Osteocyte (in vitro differentiated cells): ENCODE measurements at places on chromosomes 2 and 18. TPM values are rescaled to one million over a fixed set of nuclear protein-coding genes. Genes with fewer than 3 reads are reported as not detected.

DNA sequence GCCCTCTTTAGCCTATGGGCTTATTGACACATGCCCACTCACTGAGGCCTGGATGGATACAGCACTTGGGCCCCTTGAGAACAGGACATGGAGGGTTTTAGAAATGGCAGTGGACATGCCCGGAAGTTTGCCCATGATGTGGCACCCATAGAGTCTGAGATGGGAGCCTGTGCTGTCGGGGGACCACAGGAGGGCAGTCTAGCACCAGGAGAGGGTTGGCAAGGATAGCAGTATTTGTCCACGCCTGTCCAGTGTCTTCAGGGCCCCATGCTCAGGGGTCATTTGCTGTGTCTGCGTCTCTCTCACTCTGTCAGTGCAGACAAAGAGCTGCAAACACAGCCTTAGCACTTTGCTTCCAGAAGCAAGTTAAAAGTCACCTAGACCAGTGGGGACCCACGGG lies 48.7 kb downstream of the IL1RL2 start:
- H3K4me1 ChIP-seq = peaks cover 16% of the 10 kb centered on the region
- DNase-seq = no peak
- H3K36me3 ChIP-seq = no peaks in the 10 kb centered on the region
- H3K27ac ChIP-seq = no peak overlapping the region
- H3K27me3 ChIP-seq = no peaks in the 10 kb centered on the region

GRCh38 chr2:123771928-123772632 lies 253.0 kb upstream of the CNTNAP5 start:
- no peak overlapping the region for H3K4me3 ChIP-seq
- H3K4me1 ChIP-seq = no peaks in the 10 kb centered on the region
- no peak overlapping the region for H3K27ac ChIP-seq
- H3K36me3 ChIP-seq = no peaks in the 10 kb centered on the region
- no peaks in the 10 kb centered on the region for H3K27me3 ChIP-seq

DNA sequence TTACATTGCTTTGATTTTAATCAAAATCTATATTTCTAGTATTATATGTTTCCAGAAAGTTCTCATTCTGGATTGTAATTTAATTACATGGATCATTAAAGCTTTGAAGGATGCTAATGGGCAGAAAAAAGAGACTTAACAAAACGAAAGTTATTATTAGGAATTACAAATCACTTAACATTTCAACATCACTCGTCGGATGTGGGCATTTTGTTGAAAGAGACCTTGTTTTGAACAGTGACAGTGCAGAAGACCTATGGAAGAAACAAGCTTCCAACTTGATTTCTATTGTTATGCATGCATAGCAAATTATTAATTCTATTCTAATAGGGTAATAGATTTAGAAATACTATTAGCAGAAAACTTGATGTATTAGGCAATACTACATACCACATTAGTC lies 31.4 kb upstream of the DARS1 start:
- H3K27ac ChIP-seq = no peak overlapping the region
- no peaks in the 10 kb centered on the region for H3K36me3 ChIP-seq
- H3K27me3 ChIP-seq = peaks cover 40% of the 10 kb centered on the region
- no peaks in the 10 kb centered on the region for H3K4me1 ChIP-seq

GRCh38 chr2:187549193-187549592 lies 5.0 kb downstream of the TFPI start:
- no peak for DNase-seq
- no peaks in the 10 kb centered on the region for H3K27me3 ChIP-seq
- H3K27ac ChIP-seq = peak overlapping the region; percentile 90
- H3K4me1 ChIP-seq = peaks cover 74% of the 10 kb centered on the region
- H3K4me3 ChIP-seq = peak overlapping the region; percentile 81

DNA sequence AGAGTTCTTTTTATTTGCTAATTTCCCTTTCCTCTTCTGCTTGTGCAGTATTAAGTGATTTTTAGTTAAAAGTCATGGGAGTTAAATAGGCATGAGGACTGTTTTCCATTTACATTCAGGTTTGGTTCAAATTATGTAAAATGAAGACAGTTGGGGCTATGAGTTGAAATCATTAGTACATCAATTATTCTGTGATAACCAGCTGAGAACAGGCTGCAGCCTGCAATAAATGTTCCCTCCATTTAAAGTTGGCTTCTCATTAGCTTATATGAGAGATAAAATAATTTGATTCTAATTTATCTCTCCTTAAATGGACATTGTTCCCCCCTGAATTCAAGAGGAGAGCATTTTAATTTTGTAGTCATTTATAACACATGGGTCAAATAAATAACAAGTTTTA lies 48.3 kb downstream of the RHBDD1 start:
- DNase-seq = no peak
- no peaks in the 10 kb centered on the region for H3K27me3 ChIP-seq
- no peak overlapping the region for H3K4me3 ChIP-seq
- H3K4me1 ChIP-seq = peaks cover 20% of the 10 kb centered on the region

Gene CTAGE1
- not detected in 2 replicates for total RNA-seq

Gene VIL1
- 0.57 TPM in 1 of 2 replicates, not detected in the other for total RNA-seq
